Activated naive CD4-positive, alpha-beta T cell treated with anti-CD3 and anti-CD28 coated beads, Interleukin-2, amount 10 ng/mL, durations not matched to agents 7 days and 5 days (primary cell): ENCODE measurements at places on chromosomes 11 and 22.

DNA sequence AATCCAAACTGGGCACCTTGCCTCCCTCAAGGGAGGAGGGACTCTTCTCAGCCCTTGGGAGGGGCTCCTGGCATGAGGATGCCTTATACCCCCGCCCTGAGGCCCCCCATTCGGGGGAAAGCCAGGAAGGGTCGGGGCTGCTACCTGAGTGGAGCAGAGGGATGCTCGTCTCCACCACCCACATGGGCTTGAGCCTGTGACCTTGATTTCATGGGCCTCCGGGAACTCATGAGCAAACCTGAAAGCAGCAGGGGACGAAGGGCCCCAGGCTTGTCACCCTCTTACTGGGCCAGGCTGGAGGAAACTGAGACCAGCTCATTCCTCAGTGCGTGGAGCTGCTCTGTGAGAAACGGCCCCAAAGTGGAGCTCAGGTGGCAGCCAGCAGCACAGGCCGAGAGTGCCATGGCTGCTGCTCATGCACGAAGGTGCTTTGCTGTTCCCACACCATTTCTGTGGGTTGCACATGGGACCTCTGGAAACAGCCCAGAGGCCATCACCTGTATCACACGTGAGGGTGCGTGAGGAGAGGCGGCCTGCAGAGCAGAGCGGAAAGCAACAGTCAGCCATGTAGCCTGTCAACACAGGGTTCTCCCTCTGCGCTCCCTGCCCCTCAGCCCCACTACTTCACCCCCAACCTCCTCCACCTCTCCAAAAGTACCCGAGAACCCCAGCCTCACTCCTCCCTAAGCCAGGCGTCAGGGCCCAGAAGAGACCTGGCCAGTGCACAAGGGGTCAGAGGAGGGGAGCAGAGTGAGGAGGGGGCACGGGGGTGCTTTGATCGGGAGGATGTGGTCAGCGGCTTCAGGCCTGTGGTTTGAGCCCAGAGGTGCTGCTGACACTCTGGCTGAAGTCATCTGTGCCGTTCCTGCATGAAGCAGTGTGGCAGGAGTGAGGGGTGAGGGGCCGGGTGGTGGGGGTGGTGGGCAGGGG is 14.1 kb upstream of the IL2RB start:
- peak; percentile 38 for DNase-seq

- DNase-seq, result no peak
These were observed 31.8 kb downstream of the TMPRSS5 start for GRCh38 chr11:113674397-113674685.

DNA sequence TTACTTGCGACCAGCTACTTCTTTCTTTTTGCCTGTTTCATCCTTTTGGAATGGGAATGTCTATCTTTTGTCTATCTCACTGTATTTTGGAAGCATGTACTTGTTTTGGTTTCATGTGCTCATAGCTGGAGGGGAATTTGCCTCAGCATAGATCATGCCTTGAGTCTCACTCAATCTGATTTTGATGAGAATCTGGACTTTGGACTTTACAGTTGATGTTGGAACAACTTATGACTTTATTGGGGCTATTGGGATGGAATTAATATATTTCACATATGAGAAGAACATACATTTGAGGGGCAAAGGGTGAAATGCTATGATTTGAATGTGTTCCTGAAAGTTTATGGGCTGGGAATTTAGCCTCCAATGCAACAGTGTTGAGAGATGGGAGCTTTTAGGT is 206.2 kb upstream of the DDI1 start:
- DNase-seq, result no peak

DNA sequence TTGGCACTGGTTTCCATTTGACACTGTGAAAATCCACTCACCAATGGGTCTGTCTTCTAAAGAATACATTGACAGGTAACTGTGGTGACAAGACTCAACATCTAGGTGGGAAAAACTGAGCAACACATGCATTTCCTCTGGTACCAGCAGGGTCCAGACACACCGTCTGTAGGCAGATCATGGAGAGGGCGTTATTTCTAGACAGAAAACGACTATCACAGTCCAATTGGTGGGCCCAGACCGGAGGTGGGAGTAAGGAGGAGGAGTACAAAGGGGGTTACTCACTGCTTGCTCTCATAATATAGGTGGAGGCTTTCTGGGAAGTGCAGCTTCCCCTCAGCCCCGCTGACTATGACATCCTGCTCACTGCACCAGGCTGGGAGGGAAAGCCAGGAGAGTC is 9.9 kb downstream of the OVCH2 start:
- no peak for DNase-seq

DNA sequence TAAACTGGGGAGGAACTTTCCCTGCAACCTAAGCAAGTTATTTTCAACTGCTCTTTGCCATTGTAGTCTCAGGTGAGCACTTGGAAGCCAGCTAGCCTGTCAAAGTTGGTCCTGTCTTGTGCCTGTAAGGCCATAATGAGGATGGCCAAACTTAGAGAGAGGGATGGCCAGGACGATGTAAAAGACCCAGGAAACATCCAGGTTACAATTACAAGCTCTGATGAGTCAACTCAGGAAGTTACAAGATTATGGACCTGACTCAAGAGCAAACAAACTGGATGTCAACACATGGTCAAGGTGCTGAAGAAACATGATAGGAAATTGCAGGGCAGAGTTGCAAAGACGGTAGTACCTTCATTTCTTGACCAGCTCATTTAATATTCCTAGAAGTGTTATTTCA is 1.6 kb downstream of the GTPBP1 start:
- DNase-seq, result no peak

DNA sequence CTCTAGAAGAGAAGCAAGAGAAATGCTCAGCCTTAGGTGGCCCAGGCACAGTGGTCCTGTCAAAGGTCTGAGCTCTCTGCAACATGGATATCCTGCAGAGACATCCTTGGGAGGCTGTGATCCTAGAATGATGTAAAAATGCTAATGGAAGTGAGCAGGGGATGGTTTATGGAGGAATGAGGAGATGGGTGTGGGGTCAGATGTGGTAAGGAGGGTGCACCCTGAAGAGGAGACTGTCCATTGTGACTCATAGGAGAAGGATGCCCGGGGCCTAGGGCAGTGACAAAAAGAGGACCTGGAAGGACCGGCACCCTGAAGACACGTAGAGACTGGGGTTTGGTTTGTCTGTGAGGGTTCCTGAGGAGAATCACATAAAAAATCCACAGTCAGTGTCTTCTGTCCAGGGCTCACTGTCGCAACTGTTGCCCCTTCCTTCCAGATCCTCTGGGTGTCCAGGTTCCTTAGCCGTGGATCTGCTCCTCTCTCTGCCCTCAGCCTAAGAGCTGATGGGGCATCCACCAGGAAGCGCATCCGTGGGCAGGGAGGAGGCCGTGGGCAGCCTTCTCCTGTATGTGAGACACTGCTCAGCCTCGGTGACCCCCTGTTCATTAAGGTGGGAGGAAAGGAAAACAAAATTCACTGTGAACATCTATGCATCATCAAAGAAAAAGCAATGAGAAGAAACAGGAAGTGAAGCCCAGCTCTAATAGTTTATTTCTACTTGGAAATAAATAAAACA is 110.7 kb downstream of the VPREB1 start:
- no peak for DNase-seq

DNA sequence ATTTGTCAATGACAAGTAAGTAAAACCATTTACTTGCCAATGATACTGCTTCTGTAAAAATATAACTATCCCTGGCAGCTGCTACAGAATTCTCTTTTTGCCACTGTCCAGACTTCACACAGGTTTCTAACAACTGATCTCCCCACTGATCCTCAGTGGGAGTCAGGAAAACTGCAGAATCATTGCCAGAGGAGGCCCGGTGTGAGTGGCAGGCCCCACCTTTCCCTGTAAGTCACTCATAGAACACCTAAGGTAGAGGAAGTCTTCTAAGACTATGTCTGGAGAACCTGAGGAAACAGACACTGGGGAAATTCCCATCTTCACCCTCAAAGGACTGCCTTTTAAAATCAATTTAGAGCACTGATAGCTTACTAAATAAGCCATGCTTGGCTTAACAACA is 66.3 kb downstream of the ZC3H12C start:
- no peak for DNase-seq

GRCh38 chr11:71519546-71519945 is 7.5 kb upstream of the KRTAP5-7 start:
- no peak for DNase-seq

DNA sequence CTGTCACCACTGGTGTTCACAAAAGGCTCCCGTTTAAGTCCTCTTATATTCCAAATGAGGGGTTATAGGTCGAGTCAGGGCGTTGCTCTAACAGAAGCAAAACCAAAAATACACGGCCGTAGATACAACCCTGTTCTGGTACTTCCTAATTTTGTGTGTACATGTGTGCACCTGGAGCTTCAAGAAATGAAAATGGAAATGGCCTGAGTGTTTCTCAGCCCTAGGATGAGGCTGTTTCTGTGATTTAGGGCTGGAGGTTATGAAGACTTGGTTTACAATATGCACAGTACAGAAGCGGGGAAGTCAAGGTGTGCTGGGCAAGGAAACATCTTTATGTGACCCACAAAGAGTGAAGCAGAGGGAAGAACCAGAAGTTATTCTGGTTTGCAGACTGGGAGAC is 110.4 kb upstream of the OR4B1 start:
- no peak for DNase-seq

- DNase-seq, result no peak
These were observed 21.5 kb upstream of the RFPL3 start for GRCh38 chr22:32336121-32336603.

DNA sequence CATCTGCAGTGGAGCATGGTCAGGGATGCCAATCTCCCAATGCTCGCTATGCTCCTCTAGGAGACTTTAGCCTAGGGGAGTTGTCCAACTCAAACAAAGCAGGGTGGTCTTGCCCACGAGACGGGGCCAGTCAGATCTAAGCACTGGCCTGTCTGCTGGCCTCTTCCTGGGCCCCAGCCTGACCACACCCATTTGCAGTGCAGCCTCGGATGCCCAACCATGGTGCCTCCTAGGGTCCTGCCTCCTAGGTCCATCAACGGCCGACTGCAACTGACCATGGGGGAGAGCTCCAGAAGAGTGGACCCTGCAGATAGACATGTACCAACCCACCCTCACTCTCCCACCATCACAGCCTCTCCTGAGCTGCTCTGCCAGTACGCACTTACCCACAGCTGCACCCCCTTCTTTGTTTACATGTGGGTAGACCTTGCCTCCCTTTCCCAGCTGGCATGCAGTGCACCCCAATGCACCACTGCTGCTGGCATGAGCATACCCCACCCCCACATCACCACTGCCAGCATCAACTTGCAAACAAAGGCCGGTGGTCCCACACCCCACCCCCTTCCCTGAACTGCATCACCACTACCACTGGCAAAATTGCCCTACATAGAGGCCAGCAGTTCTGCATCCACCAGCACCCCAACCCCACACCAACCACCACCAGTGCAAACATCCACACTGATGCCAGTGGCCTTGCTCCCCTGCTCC is 27.6 kb upstream of the ARL14EP start:
- DNase-seq, result no peak

GRCh38 chr11:127795326-127795725 is 792.0 kb downstream of the ETS1 start:
- no peak for DNase-seq

GRCh38 chr22:27097933-27098332 is 440.5 kb downstream of the MIAT start:
- DNase-seq, result no peak

- DNase-seq, result no peak
These were observed 8.2 kb upstream of the MYEOV start for GRCh38 chr11:69285766-69286165.

- no peak for DNase-seq
These were observed 46.4 kb downstream of the GAB4 start for GRCh38 chr22:16961477-16962186.

GRCh38 chr11:4125141-4125540 is 30.5 kb downstream of the RRM1 start:
- DNase-seq, result no peak

- DNase-seq, result no peak
These were observed 12.6 kb upstream of the TFIP11 start for GRCh38 chr22:26524870-26525269.

DNA sequence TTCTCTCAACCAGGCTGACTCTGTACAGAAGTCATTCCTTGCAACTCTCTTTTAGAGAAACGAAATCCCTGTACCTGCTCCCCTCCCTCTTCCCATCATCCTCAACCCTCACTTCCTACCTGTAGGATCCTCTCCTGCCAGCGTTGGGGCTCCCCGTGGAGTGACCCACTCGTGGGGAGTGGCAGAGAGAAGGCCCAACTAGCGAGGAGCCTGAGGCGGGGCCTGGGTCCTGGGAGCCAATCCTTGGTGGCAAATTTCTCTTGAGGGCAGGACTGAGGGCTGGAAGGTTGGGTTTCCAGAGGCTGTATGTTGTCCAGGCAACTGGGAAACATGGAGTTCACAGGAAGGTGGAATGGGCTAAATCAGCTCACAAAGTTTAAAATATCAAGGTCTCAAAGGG is 10.4 kb downstream of the NHERF4 start:
- DNase-seq, result no peak

DNA sequence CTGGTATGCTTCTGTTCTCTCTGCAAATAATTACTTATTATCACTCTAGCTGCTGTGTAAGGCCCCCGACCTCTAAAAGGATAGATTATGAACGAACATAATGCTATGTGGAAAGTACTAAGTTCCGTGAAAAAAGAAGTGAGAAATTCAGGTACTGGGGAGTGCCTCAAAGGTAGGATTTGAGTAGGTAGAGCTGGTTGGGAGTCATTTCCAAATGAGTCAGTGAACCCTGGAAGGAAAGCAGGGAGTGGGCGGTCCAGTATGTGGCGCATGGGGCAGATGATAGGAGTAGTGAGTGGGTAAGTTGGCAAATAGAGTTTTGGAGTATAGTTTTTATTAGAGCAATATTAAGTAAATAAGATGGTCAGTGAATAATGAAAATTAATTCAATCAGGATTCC is 2.4 kb downstream of the ZC3H12C start:
- DNase-seq, result no peak

GRCh38 chr11:101428918-101429317 is 154.9 kb downstream of the TRPC6 start:
- no peak for DNase-seq

DNA sequence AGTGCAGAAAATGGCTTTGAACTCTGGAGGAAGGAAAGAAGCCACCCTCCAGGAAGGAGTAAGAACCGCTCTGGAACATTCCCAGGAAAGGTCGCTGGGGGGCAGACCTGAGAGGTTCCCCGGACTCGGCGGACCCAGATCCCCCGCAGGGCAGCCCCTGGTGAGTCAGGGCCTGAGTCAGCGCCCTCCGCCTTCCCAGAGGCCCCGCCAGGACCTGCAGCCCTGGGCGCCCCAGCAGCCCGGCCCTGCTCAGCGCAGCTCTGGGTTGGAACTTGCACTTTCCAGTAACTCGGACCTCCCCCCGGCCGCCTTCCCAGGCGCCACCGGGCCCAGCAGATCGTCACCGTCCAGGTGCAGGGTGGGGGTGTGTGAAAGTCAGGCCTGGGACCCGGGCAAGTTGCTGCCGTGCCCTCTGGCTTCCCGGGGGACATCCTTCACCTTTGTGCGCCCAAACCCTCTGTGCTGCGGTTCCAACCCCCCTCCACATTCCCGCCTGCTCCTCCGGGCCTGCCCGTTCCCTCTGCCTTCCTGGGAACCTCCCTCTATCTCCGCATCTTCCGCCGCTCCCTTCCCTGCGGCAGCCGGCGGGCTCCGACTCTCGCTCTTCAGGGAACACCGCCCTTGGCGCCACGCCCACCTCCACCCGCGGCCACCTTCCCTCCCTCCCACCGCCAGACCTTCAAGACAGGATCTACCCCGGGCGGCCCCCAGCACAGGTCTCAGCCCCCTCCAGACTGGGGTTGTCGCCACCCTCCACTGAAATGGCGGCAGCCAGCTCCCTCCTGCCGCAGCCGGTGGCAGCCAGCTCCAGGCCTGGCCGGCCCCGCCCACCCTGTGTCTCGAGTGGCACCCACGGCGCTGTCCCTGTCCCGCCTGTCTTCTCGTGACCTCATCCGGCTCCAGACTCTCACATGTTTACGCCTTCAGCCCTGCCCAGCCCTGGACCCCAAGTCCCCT is 36.8 kb upstream of the WNT7B start:
- DNase-seq, result peak; percentile 83
